Endothelial cell (in vitro differentiated cells): ENCODE measurements at places on chromosomes 12 and 14. TPM values are rescaled to one million over a fixed set of nuclear protein-coding genes. Genes with fewer than 3 reads are reported as not detected.
A peak's percentile ranks its signal among the peaks of the same experiment; 100 is the strongest.

GRCh38 chr14:77459072-77459723, 1.3 kb downstream of the AHSA1 start:
- peak overlapping the region; percentile 50 for H3K27ac ChIP-seq
- H3K4me3 ChIP-seq, result peak overlapping the region; percentile 100
- peaks cover 4% of the 10 kb centered on the region for H3K27me3 ChIP-seq

GRCh38 chr14:91523972-91524371, 13.9 kb upstream of the PPP4R3A start:
- peaks cover 1% of the 10 kb centered on the region for H3K27me3 ChIP-seq
- no peaks in the 10 kb centered on the region for H3K36me3 ChIP-seq

DNA sequence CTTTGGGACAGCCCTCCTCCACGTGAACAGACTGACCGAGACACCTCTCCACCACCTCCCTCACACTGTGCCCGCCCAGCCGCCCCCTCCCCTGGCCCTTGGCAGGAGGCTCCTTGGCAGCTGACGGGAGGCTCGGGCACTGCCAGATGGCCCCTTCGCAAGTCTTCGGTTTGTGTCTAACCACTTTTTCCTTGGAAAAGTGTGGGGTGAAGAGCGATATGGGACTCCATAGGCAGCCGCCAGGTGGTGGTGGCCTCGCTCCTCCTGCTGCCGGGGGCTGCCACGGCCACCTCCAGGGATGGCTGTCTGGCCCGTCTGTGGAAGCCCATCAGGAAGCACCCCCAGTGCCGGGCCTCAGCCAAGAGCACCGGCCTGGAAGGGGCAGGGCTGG, 58.7 kb downstream of the LRCOL1 start:
- H3K4me3 ChIP-seq, result no peak overlapping the region
- no peak for DNase-seq
- no peaks in the 10 kb centered on the region for H3K4me1 ChIP-seq
- H3K27ac ChIP-seq, result no peak overlapping the region
- peaks cover 18% of the 10 kb centered on the region for H3K27me3 ChIP-seq

GRCh38 chr12:2960996-2961616, 1.9 kb downstream of the TEAD4 start:
- H3K4me1 ChIP-seq, result peaks cover 64% of the 10 kb centered on the region
- peaks cover 14% of the 10 kb centered on the region for H3K36me3 ChIP-seq
- H3K27ac ChIP-seq, result peak overlapping the region; percentile 75
- peaks cover 16% of the 10 kb centered on the region for H3K27me3 ChIP-seq

DNA sequence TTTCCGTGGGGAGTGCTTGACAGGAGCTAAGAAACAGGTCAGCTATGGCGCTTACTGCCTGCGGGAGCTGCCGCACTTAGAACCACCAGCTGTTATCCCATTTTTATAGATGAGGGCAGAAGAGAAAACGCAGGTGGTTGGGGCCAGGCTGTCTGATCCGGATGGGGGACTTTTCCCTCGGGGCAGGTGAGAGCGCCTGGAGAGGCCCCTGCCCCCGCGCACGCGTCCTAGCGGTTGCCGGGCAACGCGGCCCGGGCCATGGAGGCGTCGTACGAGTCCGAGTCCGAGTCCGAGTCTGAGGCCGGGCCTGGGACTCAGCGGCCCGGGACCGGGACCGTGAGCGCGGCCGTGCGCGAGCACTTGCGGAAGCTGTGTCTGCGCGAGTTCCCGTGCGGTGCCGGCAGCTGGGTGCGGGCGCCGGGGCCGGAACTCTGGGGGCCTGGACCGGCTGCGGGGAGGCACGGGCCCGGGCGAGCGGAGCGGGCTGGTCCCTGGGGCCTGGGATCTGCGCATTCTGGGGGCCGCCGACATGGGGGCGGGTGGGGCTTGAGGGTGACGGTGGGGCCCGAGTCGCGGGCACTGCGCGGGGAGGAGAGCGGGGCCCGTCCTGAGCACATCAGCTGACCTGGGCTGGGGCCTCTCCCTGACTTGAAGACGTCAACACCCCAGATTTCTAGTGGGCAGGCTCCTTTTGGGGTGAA, at the start of gene LRRC43:
Gene LRRC43 (plus strand): TSS at position 237 of the 701 bp plus-strand sequence. CDS start 22 bp downstream, at position 259.
- H3K36me3 ChIP-seq, result peaks cover 4% of the 10 kb centered on the region
- peak within 1 kb of the TSS; percentile 85 for H3K4me3 ChIP-seq
- DNase-seq, result peak; percentile 59

KRT82 gene
- not detected for total RNA-seq

DNA sequence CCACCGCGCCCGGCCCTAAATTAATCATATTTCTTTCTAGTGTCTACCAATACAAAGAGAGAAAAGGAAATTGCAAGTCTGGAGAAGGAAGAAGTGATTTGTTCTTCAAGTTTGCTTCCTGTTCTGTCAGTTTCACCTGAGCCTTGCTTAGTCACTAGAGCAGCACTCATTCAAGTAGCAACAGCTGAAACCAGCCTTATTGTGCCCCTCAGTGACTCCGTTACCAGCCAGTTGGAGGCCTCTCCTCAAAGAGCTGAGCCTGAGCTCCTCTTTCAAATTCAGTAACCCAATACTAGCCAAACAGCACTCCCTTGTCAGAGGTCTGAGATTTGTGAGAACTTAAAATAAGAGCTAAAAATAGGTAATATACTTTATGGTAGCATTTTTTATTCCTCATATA, 17.4 kb downstream of the PAWR start:
- H3K27me3 ChIP-seq, result no peaks in the 10 kb centered on the region
- H3K4me3 ChIP-seq, result no peak overlapping the region
- peaks cover 30% of the 10 kb centered on the region for H3K4me1 ChIP-seq

- DNase-seq, result no peak
- no peak overlapping the region for H3K27ac ChIP-seq
- no peaks in the 10 kb centered on the region for H3K4me1 ChIP-seq
- no peaks in the 10 kb centered on the region for H3K27me3 ChIP-seq
Observed at GRCh38 chr14:25111061-25111601, 61.2 kb upstream of the STXBP6 start.

GRCh38 chr12:116361414-116362223, 84.1 kb upstream of the MED13L start:
- peaks cover 2% of the 10 kb centered on the region for H3K27me3 ChIP-seq
- H3K36me3 ChIP-seq, result no peaks in the 10 kb centered on the region
- H3K27ac ChIP-seq, result no peak overlapping the region
- DNase-seq, result no peak
- H3K4me1 ChIP-seq, result peaks cover 3% of the 10 kb centered on the region
- H3K4me3 ChIP-seq, result no peak overlapping the region

MAP3K9 gene
- total RNA-seq, result 8.6 TPM

DNA sequence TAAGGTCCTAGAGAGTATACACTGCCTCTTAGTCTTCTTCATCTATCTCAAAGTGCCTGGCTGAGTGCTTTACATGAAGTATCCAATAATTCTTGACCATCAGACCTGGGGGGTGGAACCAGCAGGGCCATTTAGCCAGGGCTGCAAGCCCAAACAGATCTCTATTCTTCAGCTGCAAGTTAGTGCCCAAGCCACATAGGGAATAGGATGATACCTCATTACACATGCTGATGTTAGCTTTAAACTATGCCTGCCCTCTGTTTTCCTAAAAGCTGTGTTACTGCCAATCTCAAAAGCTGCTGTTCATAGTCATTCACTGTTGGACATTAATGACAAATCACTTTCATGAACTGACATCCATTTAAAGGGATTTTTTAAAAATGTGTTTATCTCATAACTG, 16.7 kb upstream of the IFNG start:
- H3K4me1 ChIP-seq, result peaks cover 15% of the 10 kb centered on the region
- H3K4me3 ChIP-seq, result no peak overlapping the region
- no peaks in the 10 kb centered on the region for H3K36me3 ChIP-seq
- no peak overlapping the region for H3K27ac ChIP-seq

DNA sequence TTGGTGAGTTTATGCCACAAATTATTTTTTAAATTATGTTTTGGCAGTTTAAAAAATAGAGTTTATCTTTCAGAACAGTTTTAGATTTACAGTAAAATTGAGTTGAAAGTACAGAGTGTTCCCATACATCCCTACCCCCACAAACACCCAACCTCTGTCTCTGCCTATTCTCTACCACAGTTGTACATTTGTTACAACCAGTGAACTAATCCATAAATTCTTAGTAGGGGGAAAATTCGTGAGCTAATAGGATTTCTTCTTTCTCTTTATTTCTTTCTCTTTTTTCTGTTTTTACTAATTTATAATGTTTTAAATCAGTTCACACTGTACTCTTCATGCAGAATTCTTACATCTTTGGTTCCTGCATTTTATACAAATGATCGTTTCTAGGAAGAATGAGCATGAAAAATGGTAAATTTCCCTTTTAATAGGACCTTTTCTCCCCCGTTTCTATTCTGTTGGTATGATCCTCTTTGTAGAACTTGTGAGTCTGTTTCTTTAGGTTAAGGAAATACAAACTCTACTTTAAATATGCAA, 56.7 kb downstream of the MIPOL1 start:
- H3K27ac ChIP-seq, result no peak overlapping the region
- no peak overlapping the region for H3K4me3 ChIP-seq
- no peaks in the 10 kb centered on the region for H3K36me3 ChIP-seq
- DNase-seq, result no peak

GRCh38 chr12:55549302-55549701, at the start of gene OR6C4:
TSS of gene OR6C4 (plus strand) at chr12:55549602. CDS start at chr12:55551227, 1,625 bp downstream.
- H3K27me3 ChIP-seq, result peaks cover 2% of the 10 kb centered on the region
- no peak within 1 kb of the TSS for H3K27ac ChIP-seq
- H3K4me1 ChIP-seq, result no peaks in the 10 kb centered on the region
- peaks cover 8% of the 10 kb centered on the region for H3K36me3 ChIP-seq
- no peak within 1 kb of the TSS for H3K4me3 ChIP-seq

DNA sequence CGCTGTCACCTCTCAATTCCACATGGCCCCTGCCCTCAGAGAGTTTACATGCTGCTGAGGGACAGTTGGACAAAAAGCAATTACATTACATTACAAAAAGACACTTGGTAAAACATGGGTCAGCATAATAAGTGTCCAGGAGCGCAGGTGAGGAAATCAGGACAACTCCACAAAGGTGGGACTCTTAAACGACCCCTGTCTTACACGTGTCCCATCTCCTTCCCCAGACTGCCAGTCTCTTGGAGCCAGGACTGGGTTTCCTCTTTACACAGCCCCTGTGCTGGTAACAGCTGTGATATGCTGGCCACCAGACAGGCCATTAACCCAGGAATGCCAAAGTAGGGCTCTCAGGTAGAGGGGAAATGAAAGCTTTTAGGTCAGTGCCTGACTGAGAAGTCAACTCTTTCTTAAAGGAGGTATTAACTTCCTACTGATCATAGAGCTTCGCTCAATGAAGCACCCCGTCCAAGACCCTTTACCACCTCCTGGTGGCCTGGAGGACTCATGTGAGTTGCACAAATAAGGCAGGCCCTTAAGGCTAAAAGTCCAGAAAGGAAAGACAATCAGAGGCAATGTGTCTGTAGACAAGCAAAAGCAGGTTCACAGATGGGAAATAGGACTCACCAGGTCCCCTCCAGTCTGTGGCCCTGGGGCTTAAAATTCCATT, 55.5 kb downstream of the ANO2 start:
- H3K4me3 ChIP-seq, result no peak overlapping the region
- DNase-seq, result no peak
- no peaks in the 10 kb centered on the region for H3K36me3 ChIP-seq

NRXN3 gene
- total RNA-seq, result 2.3 TPM

GRCh38 chr14:39368261-39368959, 63.8 kb downstream of the FBXO33 start:
- peaks cover 23% of the 10 kb centered on the region for H3K4me1 ChIP-seq
- peaks cover 23% of the 10 kb centered on the region for H3K36me3 ChIP-seq
- DNase-seq, result peak; percentile 52
- H3K27me3 ChIP-seq, result peaks cover 4% of the 10 kb centered on the region
- no peak overlapping the region for H3K4me3 ChIP-seq

DNA sequence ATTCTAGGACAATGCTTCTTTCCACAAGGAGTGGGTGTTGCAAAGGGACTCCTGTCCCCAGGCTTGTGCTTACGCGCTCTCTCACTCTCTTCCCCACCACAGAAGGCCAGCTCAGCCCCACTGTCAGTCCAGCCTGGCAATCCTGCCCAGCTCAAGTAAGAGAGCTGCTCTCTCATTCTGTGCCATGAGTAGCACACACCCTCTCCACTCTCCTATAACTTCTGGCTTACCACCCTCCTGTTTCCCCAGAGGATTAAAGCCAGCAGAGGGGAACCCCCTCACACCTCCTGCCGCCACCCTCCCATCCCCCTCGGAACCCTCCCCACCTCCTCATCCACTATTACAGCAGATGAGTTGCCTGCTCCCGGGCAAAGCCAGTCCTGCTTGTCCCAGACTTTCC, 17.1 kb downstream of the NCKAP5L start:
- H3K27me3 ChIP-seq, result peaks cover 8% of the 10 kb centered on the region
- H3K4me1 ChIP-seq, result peaks cover 59% of the 10 kb centered on the region
- H3K27ac ChIP-seq, result peak overlapping the region; percentile 89

GRCh38 chr12:26803552-26803951, 29.4 kb downstream of the ITPR2 start:
- H3K27me3 ChIP-seq, result peaks cover 2% of the 10 kb centered on the region
- no peak overlapping the region for H3K4me3 ChIP-seq
- peaks cover 17% of the 10 kb centered on the region for H3K4me1 ChIP-seq
- peak overlapping the region; percentile 61 for H3K27ac ChIP-seq
- H3K36me3 ChIP-seq, result no peaks in the 10 kb centered on the region
- DNase-seq, result no peak

GRCh38 chr14:96053248-96053599, 14.1 kb downstream of the C14orf132 start:
- no peak overlapping the region for H3K4me3 ChIP-seq
- no peak overlapping the region for H3K27ac ChIP-seq
- DNase-seq, result no peak

- H3K36me3 ChIP-seq, result no peaks in the 10 kb centered on the region
- DNase-seq, result no peak
- no peaks in the 10 kb centered on the region for H3K4me1 ChIP-seq
- no peaks in the 10 kb centered on the region for H3K27me3 ChIP-seq
- no peak overlapping the region for H3K27ac ChIP-seq
Observed at GRCh38 chr12:41073633-41074472, 114.3 kb upstream of the PDZRN4 start.

RAD51AP1 gene
- 12.5 TPM for total RNA-seq

- no peak overlapping the region for H3K27ac ChIP-seq
- no peaks in the 10 kb centered on the region for H3K4me1 ChIP-seq
- H3K4me3 ChIP-seq, result peak overlapping the region; percentile 56
- DNase-seq, result no peak
- H3K36me3 ChIP-seq, result peaks cover 20% of the 10 kb centered on the region
- peaks cover 2% of the 10 kb centered on the region for H3K27me3 ChIP-seq
Observed at GRCh38 chr12:111792155-111792855, 25.6 kb downstream of the ALDH2 start.

TSHR gene
- not detected for total RNA-seq

- H3K36me3 ChIP-seq, result no peaks in the 10 kb centered on the region
- peaks cover 4% of the 10 kb centered on the region for H3K4me1 ChIP-seq
- DNase-seq, result no peak
- no peak overlapping the region for H3K27ac ChIP-seq
Observed at GRCh38 chr12:120680165-120680738, 6.7 kb upstream of the MLEC start.
